ENCODE measurements at places on chromosomes 5 and 9.
A peak's percentile ranks its signal among the peaks of the same experiment; 100 is the strongest.

DNA sequence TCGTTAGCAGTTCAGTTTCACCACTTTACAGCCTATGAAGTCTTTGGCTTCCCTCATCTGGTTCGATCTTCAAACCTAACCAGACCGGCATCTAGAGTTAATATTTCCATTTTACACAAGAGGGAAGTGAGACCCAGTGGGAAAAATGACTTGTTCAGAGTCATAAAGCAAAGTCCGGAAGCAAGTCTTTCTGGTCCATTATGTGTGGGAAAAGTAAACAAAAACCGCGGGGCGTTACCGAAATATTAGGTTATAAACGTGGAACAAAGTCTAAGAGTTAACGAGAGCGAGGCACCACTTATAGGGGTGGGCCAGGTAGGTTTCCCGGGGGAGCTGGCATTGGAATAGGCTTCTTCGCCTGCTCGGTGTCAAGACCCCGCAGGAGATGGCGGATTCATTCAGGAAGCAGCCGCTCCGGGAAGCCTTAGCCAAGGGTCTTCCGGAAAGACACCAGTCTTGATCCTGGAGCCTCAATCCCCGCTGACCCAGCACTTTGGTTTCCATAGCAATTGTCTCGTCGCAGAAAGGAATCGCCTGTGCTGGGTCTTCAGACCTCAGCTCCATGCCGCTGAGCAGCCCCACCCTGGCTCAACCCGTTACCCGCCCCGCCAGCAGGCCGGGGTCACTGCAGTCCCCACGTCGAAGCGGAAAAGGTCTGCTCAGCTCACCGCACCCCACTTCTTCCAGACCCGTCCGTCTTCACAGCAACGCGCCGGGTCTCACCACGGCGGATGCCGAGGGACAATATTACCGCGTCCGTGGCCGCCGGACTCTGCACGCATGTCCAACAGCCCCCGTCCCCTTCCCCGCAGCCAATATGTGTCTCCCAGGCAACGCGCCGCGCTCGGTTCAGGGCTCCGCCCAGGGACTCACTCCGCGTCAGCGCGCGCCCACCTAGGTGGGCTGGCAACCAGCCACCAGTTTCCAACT lies at the start of gene C5orf52:
Gene C5orf52, plus strand, starts transcription at position 872 of the 930 bp plus-strand sequence. CDS start 82 bp downstream, outside the sequence.
- peak; percentile 12 for DNase-seq

GRCh38 chr5:109838157-109838556 lies 148.4 kb downstream of the MAN2A1 start:
- no peak for DNase-seq

- DNase-seq = no peak
Observed at GRCh38 chr5:179408611-179409010, 63.4 kb upstream of the ADAMTS2 start.

DNA sequence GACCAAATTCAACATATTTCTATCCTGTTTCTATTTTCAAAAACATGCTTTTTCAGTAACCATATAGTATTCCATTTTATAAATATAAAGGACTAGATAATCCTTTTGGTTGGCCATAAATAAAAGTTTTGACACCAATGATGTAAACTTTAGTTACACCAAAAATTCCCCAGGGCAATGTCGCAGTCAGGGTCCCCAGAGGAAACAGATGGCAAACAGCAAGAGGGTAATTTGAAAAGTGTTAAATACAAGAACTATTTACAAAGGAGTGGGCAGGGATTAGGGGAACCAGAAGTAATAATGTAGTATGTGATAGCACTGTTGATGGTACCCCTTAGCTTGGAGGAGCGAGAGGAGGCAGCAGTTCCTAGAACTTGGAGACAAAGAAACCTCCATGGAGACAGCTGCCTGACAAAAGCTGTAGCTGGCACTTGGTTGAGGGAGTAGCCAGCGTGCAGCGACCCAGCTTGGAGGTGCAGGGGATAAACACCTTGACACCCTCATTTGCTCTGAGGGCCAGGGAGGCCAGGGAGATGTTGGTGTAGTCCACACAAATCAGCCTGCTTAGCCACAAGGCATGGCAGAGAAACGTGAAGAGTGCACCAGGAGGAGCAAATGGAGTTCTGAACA lies 18.3 kb upstream of the MSANTD3 start:
- DNase-seq = no peak

DNA sequence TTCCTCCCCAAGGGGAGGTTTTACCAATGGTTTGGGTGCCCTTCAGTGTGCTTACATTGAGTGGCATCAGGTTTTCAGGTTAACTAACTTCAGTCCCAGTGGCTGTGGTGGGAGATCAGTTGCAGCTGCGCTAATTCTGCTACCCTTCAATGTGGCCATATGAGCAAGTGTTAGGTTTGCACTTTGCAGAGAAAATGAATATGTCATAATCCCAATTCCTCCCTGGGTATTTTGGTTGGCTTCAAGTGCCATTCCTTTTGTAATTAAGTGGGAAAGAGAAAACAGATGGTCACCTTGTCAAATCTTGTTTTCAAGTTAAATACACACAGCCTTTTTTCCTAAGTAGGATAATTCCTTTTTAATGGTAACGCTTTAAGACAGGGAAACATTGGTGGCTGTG lies 236.2 kb downstream of the TLE4 start:
- no peak for DNase-seq

GRCh38 chr9:75880618-75881017 lies 9.9 kb upstream of the PCSK5 start:
- no peak for DNase-seq

DNA sequence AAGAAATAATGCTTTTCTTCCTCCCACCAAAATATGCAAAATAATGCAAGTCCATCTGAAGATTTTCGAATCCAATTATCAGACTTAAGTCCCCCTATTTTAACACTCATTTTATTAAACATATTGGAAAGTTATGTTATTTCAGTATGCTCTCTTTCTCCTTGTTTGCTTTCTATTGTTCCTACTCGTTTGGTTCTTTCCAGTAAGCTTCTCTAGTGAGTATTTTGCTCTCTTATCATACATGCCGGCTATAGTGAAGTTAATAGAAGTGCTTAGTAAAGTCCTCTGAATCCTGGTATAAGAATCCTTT lies 517 bp downstream of the ALDH1A1 start:
- DNase-seq = no peak

DNA sequence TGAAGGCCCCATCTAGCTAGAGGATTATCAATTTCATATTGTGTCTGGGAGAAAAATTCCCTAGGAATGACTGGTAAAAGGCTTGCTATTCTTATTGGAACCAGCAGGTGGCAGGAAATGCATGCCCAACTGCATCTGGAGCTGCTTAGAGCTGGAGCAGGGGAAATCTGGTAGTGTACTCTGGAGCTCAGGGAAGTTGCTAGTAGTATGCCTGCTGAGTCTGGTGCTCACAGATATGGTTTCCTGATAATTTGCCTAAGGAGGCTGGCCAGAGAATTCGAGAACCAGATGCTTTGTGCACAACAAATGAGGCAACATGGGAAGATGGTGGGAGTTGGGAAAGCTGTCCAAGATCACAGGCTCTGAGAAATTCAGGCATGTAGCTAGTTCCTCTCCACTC lies 53.7 kb downstream of the G3BP1 start:
- DNase-seq = peak; percentile 53

DNA sequence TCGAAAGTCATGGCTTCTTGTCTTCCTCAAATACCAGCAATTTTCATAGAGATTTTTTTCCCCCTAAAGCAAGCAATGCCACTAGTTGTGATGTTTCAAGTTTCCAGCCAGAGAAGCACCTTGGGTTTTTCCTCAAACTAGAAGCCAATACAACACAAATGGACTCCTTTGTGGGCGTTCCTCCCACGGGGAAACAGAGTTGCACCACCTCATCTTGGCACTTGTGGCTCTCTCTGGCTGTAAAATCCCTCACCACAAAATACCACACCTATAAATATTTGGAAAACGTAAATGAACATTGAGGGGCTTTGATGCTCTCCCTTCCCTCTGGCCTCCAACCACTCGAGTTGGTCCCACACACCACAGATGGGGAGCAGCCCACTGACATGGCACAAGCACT lies 67.2 kb upstream of the PCA3 start:
- no peak for DNase-seq

DNA sequence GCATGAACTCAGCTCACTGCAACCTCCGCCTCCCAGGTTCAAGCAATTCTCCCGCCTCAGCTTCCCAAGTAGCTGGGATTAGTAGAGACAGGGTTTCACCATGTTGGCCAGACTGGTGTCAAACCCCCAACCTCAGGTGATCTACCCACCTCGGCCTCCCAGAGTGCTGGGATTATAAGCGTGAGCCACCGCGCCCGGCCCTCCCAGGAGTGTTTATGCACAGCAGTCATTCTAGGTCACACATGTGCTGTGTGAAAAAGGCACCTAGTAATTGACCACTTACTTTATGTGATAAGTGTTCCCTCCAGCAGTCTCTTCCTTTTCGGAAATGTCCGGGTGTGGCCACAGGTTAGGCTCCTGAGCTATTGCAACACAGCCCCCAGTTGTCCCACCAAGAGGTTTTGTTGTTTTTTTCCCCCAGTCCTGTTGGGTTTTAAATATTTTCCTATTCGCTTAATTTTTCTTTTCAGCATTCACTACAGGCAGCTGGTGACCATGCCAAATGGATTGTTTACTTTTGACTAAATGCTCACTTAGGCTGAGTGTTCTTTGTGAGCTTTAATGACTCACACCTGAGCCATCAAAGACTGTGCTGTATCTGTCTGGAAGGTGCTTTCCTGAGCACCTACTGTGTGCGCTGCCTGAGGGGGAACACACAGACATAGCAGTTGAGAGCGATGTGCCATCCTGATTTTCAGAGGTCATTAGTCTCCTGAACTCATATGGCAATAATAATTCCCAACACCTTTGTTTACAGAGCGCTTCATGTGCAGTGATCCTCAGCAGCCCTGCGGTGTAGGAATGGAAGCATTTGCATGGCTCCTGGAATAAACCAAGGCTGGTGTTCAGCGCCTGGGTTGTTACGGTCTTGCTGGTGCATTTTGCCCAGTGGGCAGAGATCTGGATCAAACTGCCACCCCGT lies 94.3 kb downstream of the MVB12B start:
- no peak for DNase-seq

DNA sequence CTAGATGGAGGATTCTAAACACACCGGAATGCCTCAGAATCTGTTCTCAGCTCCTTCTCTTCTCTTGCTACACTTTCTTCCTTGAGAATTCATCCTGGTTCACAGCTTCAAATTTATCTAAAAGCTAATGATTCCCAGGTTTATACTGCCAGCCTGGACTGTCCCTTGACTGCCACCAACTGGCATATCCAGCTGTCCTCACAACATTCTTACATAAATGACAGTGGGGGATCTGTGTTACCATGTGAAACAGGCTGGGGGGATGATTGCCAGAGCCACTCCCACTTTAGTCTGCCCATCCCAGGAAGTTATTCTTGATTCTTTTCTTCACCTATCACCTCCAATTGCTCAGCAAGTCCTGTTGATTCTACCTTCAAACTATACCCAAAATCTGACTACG lies 27.2 kb upstream of the ZFR start:
- DNase-seq = no peak
